ENCODE measurements at places on chromosomes 3 and 15. TPM values are rescaled to one million over a fixed set of nuclear protein-coding genes. Genes with fewer than 3 reads are reported as not detected.
A peak's percentile ranks its signal among the peaks of the same experiment; 100 is the strongest.

The STARD5 gene
- 4.8 TPM for polyA plus RNA-seq

The KLF15 gene
- polyA plus RNA-seq, result 0.80 TPM

The MUC20 gene
- 16.5 TPM for polyA plus RNA-seq

The DPPA2 gene
- not detected for polyA plus RNA-seq

The TTC14 gene
- 38.6 TPM for polyA plus RNA-seq

The CCDC39 gene
- 1.5 TPM for polyA plus RNA-seq

The SLC22A13 gene
- not detected for polyA plus RNA-seq

The NBEAL2 gene
- 19.8 TPM for polyA plus RNA-seq

The MTFMT gene
- polyA plus RNA-seq, result 7.4 TPM

The LACTB gene
- 13.1 TPM for polyA plus RNA-seq

The KLHL6 gene
- 1.6 TPM for polyA plus RNA-seq

The DUOXA2 gene
- polyA plus RNA-seq, result not detected

DNA sequence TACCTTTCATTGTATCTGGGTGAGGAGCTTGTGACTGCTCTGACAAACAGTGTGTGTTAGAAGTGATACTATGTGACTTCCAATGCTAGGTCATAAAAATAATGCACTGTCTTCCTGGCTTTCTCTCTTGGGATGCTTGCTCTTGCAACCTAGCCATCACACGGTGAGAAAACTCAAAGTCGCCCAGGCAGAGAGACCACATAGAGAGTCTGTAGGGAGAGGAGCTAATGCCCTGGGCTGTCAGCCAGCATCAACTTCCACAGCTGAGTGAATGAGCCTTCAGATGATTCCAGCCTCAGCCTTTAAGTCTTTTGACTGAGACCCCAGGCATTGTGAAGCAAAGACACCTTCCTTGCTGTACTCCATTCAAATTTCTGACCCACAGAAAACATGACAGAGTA lies 220.6 kb upstream of the SGO1 start:
- no peak for DNase-seq

DNA sequence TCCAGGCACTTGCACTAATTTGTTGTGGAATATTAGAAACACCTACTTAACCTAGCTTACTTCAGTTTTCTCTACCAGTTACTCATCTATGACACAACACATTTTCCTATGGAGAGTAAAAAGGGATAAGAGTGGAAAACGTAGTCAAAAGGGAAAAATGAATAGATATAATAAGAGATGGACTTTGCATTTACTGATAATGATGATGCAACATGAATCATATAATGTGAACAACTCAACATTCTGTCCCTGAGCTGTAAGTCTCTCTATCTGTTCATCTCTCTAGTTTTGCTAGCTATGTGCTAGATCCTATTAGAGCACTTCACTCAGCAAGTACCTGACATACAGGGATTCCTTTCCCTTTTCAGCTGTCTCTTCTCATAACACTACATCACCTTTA lies 627.1 kb downstream of the AGBL1 start:
- DNase-seq, result no peak

- DNase-seq, result peak; percentile 22
Measured at GRCh38 chr3:175199961-175200360, 340.8 kb downstream of the NAALADL2 start.

DNA sequence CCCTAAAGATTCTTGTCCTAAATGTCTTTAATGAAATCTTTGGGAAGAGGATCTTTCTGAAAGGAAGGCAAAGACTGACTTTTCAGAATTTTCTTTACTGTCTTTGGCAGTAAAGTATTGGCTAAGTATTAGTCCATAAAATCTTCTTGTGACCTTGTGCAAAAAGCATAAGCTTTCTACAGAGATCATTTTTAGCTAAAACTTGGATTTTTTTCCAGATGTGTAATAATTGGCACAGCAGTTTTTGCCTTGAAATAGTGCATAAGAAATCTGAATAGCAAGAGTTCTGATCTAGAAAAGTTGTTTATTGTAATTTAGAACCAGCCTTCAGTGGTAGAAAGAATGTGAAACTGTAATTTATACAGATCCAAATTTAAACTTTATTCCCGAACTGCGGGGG lies 122.8 kb upstream of the CGNL1 start:
- peak; percentile 46 for DNase-seq

GRCh38 chr3:49717959-49718857 lies 1.3 kb downstream of the AMIGO3 start:
- DNase-seq, result no peak

DNA sequence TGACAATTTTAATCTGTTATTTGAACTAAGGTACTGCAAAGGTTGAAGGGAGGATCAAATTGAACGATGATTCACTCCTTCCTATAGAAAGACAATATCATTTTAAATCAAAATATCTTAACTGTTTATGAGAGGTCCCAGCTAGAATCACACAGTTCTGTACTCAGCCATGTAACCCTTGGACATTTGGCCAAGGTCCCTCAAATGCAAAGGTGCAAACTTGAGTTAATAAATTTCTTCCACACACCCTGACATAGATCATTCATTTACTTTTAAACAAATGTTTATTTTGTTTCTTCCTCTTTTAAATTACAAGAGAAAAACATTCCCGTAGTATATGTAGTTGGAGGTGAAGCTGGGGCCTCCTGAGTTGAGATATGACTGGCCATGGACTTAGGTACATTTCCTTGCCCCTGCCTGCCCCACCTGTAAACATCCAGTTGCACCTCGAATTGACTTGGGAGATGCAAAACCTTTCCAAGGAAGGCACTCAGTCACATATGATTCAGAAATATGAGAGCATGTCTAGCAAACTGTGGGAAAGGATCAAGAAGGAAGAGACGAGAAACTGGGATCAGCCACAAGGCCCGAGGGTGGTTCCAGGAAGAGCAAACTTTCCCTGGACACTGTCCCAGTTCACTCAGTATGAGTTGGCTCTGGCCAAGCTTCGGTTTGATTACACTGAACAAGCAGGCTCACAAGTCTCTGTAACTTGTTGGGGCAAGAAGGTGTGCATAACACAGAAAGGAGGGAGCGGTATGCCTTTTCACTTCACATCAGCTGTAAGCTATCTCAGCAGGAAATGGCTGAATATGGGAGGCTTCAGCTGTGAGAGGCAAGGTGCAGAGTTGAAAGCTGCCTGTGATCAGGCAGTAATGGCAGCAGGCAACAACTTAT lies 6.7 kb downstream of the TNFSF10 start:
- DNase-seq, result no peak

GRCh38 chr3:156492801-156493261 lies 62.1 kb downstream of the SSR3 start:
- DNase-seq, result no peak

DNA sequence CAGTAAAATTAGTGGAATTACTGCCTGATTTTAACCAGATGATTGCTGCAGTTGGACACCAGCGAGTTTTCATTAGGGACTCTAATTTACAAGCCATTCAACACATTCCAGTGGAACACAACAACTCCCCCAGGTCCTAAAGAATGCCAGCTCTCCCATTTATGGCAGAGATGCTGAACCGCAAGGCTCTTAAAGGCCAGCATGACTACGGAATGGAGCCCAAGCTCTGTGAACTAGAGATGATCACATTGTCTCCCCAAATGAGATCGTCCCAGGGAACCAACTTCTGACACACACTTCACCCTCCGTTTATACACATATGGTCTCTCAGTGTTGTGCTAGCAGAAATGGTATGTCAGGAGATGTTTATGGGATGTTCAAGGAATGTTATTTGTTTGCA lies 446.2 kb upstream of the NR2F2 start:
- DNase-seq, result no peak

- no peak for DNase-seq
Measured at GRCh38 chr3:385151-385550, 188.6 kb downstream of the CHL1 start.

DNA sequence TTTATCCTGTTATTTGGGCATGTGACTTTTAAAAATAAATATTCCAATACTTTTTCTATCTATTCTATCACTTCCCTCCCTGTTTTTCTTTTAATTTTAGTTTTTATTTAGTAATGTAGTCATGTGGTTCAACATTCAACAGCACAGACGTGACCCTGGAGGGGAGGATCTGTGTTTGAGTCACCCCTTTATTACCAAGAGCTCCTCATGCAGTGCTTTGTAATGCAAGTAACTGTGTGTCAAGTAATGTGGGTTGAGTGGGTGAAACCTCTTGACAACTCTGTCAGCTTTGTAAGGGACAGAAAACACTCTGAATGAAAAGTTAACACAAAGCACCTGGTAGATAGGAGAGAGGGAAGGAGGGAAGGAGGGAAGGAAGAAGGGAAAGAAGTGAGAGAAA lies 89.7 kb upstream of the FGF12 start:
- no peak for DNase-seq

DNA sequence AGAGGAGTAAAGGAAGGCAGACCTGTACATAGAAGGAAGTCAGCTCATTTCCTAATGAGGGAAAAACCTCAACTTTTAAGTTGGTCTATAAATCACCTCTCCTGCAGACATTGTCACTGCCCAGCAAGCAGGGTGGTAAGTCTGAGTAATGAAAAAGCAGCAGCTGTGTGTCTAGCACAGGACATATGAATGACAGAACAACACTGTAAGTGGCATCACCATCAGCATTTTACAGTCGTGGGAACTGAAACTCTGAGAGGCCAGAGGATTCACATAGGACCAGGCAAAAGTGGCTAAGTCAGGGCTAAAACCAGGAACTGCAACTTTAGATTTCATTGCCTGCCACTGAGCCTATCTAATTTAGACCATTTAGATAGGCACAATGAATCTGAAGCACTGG lies 235.6 kb downstream of the CLSTN2 start:
- no peak for DNase-seq

DNA sequence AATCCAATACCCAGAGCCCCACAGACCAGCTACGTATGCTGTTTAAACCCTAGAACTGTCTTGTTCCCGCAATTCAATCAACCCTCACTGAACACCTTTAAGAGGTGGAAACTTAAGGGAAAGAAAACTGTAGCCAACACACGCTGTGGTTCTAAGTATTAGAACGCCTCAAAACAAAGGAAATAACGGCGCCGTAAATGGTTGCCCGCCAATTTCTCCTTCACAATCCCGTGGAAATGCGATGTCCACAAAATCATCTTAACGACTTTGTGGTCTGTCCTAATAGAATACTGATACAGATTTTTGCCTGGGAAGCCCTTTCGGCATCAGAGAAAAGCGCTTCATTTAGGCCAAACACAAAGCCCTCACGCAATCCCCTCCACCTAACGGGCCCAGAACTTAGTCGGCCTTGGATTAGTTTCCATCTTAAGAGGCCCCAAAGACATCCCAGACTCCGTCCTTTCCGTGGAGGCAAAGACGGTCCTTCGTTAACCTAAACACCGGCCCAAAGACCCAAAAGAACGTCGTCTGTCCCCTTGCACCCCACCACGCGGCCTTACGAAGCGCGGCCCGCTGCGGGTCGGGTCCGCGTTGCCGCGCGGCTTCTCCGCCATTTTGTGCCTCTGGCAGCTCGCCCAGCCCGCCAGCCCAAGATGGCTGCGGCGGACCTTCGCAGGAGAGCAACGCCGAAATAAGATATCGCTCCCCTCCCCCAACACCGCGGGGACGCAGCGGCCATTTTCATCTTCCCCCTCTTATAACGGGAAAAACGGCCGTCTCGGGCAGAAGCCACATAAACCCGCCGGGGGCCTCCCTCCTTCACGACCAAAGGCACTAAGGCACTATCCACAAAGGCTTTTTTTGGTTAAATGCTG lies 763 bp downstream of the TRA2B start:
- peak; percentile 92 for DNase-seq

GRCh38 chr15:90478846-90479481 lies 50.8 kb upstream of the CRTC3 start:
- no peak for DNase-seq

DNA sequence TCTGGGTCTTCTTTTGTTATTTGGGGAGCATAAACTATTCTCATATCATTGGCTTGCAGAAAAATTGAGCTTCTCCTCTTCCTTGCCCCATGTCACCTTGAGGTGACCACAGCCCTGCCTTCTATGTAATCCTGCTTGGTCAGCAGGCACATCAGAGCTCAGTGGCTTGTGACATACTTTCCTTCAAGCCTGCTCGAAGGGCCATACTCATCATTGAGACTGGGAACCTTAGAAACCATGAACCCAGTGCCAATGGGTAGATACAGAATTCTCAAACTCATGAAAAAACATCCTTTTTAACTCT lies 3.7 kb upstream of the CCR2 start:
- DNase-seq, result no peak

GRCh38 chr3:111762537-111762936 lies 96.5 kb upstream of the PHLDB2 start:
- peak; percentile 61 for DNase-seq

DNA sequence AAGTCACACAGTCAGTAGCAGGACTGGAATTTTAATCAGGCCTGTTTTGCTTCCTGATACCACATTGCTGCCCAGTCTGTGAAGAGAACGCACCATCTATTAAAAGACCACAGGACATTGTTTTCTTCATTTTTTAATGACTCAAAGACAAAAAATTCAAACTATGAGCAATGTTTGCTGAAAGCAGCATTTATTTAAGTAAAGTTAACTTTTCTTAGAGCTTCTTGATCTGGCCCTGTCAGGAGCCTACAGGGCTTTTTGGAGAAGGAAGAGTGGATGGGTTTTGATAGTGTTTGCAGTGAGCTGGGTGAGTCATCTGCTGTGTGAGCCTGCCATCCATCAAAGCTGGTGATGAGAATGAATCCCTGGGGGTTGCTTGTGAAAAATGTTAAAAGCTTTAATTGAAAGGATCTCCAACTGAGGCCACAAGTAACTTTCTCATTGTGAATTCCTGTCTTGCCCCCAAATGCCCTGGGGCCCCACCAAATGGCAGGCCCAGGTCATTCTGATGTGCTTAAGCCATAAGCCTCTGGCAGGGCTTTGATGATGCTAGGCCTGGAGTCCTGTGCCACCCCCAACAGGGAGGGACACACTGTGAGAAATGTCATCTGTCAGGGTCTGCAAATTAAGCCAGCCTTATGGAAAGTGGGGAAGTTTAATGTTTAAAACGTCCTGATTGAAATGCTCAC lies 136.2 kb upstream of the PFN2 start:
- no peak for DNase-seq

DNA sequence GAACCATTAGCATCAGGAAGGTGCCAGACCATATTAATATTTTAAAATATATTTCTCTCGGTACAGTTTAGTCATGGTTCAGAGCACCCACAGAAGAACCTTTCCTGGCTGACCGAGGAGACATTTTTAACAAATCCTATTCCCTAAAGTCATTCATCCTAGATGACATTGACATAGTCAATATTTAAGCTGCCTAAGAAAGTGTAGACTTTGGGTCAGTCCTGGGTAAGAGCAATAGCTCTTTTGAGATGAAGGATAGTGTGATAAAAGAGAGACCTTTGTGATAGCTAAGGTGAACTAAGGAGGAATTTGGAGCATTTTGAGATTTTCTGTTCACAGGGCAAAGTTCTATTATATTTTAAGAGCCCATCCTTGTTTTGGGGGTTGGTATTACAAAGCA lies 47.5 kb downstream of the ZNF609 start:
- no peak for DNase-seq

DNA sequence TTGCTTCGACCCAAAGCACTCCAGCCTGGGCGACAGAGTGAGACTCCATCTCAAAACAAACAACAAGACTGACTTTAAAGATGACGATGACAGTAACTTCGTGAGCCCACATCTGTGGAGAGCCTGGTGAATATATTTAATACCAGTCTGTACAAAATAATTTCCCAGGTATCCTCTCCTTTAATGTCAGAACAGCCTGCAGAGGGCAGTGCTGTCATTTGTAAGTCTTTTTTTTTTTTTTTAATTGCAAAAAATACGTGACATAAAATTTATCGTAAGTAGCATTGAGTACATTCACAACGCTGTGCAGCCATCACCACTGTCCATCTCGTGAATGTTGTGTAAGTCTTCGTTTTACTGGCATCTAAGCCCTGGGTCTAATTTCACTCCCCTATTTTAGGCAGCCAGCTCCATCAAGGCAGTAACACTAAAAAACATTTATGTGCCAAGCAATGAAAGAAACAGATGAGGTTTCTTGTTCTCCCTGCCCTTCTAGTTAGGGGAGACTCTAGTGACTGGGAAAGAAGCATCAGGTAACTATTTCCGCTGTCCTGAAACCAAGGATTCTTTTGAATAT lies 1.4 kb downstream of the HTD2 start:
- DNase-seq, result no peak

Measured in muscle of back (tissue), 13 donors.